ENCODE measurements at places on chromosomes 11 and 22.

DNA sequence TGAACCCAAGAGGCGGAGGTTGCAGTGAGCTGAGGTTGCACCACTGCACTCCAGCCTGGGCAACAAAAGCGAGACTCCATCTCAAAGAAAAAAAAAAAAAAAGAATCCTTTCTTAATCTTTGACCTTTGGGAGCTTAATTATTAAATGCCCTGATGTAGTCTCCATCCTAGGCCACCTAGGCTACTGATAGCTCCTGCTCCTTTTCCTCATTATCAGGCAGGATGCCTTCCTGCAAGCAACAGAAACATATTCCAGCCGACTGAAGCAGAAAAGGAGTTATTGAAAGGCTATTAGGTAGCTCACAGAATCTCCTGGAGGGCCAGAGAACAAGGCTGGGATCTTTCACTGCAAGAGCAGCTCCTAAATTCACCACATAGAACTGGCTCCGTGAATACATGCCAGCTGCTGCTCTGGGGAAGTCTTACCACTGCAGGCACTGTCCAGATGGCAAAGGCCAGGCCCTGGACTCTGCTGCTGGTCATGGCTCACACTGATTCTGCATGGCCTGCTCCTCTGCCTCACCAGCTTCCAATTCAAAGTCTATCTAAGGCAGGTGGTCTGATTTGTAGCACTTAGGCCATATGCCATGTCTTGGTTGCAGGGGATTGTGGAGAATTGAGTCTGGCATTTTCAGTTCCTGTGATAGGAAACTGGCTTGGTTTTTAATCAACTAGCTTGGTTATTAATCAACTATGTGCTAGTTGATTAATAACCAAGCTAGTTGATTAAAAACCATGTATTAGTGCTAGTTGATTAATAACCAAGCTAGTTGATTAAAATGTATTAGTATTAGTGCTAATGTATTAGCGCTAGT lies 26.0 kb upstream of the POLD3 start:
- DNase-seq = no peak

- DNase-seq = no peak
Measured at GRCh38 chr22:19110064-19110458, 12.2 kb downstream of the DGCR2 start.

DNA sequence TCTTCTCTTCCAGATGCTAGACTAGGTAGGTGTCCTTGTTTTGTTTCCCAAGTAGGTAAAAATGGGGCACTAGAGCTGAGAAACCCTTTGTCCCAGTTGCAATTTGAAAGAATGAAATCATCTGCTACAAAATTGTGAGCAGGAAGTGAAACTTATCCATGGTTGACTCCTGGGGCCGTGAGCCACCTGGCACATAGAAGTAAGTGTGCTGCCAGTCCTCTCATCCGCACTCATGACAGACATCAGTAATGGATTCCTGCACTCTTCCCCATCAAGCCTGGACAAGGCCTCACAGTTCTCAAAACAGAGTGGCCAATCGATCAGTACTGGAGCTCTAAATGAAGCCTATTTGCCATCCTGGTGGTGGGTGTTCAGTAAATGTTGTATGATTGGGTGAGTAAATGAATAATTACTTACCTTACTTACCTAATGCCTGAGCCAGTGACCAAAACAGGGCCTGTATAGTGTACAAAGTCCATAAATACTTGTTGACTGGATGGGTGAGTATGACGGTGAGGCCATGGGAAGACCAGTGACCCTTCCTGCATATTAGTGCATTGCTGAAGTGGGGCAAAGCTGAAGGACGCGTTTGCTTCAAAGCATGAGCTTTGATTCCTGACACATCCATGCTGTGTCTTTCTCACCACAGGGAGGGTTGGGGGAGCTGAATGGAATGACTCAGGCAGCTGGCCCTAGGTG lies 68.9 kb upstream of the HEPHL1 start:
- DNase-seq = no peak

GRCh38 chr22:46244771-46245170 lies 5.3 kb downstream of the CDPF1 start:
- no peak for DNase-seq

DNA sequence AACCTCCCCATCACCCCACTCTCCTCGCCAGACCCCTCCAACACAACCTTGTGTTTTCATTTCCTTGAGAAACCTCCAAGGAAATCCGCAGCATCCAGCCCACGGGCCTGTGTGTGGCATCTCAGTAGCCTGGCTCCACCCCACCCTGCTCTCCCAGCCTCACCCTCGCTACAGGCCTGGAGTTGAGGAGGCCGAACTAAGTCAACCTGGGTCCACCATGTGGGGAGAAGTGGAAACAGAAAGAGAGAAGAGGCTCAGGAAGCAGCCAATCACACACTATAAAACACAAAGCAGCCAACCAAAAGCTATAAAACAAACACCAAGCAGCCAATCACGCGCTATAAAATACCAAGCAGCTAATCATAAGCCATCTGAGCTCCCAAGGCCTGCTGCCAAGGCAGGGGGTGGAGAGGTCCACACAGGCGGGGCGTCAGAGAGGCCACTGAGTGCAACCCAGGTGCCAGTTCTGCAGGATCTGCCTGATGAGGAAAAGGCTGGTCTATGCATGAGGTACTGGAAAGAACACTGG lies 72.0 kb downstream of the MICAL3 start:
- no peak for DNase-seq

DNA sequence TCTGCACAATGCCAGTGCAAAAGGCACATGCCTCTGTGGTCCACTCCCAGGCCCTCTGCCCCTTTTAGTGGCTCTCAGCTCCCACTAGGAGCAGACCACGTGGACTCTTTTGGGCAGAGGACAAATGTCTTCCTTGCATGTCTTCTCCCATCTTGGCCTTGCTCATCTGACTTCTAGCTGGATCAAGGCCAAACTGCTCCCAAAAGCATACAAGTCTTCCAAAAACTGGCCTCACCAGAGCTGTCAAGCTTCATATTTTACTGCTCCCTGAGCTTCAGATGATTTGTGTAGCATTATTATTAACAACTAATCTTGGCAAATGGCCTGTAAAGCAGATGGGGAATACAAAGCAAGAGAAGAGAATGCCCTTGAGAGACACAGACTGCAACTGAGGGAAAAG lies 6.9 kb downstream of the SMPD1 start:
- DNase-seq = no peak

DNA sequence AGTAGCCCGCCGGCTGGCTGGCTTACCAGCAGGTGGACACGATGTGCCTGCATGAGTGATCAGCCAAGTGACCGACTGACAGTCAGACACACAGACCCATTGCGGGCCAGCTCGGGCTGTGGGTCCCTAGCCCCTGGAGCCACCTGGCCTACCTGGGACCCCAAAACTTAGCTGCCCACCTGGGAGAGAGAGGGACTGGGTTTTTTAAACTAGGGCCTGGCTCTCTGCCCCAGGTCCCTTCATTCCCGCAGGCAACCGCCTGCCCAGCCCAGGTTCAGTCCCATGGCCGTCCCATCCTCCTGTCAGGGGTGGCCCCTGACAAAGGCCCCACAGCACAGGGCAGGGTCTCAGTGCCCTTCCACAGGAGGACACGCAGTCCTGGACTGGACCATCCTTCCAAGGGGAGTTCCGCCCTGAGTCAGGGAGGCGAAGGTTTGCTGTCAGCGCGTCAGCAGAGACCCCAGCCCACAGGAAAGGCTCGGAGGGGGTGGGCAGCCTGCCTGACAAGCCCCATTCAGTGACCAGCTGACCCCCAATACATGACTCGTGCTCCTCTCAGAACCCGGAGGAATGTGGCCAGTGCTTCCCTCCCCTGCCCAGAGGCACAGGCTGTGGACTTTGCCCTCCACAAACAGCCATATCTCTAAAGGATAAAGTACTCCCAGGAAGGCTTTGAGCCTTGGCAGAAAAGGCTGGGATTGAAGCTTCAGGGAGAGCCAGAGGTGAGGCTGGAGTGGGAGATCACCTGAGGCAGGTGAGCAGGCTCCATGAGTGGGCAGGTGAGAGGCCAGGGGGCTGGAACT lies 8.4 kb downstream of the SLCO2B1 start:
- no peak for DNase-seq

DNA sequence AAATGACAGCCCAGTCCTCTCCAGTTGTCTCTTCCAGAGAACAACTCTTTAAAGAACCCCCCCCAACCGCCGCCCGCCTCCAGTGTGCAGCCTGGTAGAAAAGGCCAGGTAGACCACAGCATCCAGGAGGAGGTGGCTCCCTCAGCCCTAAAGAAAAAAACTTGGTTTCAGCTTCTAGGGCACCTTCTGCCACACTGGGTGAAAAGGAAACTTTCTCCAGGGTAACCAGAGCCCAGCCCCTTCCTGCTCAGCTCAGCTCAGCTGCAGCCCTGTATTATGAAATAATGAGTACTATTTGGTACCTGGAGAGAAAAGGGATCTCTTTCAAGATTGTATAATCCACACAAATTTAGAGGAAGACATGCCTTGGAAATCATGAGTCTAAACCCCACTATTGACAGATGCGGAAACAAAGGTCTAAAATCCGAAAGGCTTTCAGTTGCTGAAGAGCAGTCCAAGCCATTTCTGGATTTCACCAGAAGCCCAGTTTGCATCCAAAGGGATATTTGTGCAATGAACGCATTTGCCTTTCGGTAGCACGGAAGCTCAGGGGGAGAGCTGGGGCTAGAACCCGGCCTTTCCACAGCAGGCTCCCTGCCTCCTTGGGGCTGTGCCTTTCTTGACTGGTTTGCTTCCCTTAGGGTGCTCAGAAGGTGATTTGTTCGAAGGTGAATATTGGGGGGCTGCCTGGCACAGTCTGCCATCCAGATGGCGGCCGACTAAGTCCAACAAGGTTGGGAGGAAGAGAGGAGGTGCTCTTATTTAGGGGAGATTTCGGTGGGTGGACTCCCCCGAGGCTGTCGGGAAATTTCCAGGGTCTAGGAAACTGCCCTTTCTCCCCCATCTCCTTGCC lies 3.3 kb downstream of the FXYD6 start:
- no peak for DNase-seq

GRCh38 chr22:48309115-48309705 lies 1518.5 kb downstream of the BRD1 start:
- no peak for DNase-seq

GRCh38 chr22:39763276-39763675 lies 130.3 kb downstream of the ENTHD1 start:
- DNase-seq = no peak

DNA sequence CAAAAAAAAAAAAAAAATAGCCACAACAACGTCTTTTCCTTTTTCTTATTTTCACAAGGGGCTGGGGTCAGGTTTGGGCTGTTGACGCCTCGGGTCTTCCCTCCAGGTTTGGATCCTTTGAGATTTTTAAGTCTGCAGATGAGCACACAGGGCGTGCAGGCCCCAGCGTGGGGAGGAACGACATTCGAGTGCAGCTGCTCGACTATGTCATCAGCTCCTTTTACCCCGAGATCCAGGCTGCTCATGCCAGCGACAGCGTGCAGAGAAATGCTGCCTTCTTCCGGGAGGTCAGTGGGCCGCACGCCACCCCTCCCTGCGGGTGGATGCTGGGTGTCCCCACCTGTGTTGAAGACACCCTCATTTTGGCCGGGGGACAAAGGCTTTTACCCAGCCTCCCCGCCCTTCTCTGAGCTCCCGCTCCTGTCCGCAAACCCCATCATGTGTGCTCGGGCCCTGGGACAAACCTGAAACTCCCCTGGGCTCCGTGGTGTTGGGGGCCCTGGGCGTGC lies 7.7 kb downstream of the SELENOO start:
- DNase-seq = no peak

GRCh38 chr11:24509114-24509513 lies 12.3 kb downstream of the LUZP2 start:
- no peak for DNase-seq

GRCh38 chr11:50098186-50098725 lies 65.6 kb downstream of the OR4C45 start:
- no peak for DNase-seq

DNA sequence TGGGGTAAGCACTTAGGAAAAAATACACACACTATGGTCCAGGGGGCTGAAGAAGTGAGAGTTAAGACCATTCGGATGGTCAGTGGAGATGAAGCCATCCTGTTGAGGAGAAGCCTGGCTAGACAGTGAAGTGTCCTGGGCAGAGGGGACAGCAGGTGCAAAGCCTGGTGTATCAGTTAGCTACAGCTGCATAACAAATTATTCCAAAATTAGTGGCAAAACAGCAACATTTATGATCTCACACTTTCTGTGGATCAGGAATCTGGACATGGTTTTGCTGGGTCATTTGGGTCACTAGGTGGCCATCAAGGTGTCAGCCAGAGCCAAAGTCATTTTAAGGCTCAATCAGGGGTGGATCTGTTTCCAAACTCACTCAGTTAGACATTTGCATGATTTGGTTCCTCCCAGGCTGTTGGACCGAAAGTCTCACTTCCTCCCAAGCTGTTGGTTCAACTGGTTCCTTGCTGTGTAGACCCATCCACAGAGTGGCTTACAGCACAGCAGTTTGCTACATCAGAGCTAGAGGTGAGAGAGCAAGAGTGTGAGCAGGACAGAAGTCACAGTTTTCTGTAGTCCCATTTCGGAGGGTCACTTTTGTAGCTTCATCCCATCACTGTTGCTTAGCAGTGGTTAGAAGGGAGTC lies 80.1 kb upstream of the ALX4 start:
- DNase-seq = no peak

- DNase-seq = no peak
Measured at GRCh38 chr11:71255323-71255722, 2.9 kb upstream of the SHANK2 start.

- no peak for DNase-seq
Measured at GRCh38 chr22:21652547-21653545, 10.7 kb downstream of the SDF2L1 start.

DNA sequence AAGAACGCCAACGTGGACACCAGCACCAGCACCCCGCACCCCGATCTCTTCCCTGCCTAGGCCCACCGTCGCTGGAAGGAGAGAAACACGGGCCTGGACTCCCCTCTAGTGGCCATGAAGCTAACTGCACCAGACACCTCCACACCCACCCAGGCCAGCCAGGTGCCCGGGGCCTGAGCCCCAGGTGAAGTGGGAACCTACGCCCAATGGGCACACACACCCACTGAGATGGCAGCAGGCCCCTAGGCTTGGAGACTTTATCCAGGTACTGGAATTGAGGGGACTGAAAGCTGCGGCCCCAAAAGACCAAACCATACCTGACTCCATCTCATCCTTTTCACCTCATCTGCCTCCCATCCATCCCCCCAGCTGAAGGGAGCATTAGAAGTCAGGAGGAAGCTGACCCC lies 81.0 kb downstream of the BUD13 start:
- peak; percentile 44 for DNase-seq

DNA sequence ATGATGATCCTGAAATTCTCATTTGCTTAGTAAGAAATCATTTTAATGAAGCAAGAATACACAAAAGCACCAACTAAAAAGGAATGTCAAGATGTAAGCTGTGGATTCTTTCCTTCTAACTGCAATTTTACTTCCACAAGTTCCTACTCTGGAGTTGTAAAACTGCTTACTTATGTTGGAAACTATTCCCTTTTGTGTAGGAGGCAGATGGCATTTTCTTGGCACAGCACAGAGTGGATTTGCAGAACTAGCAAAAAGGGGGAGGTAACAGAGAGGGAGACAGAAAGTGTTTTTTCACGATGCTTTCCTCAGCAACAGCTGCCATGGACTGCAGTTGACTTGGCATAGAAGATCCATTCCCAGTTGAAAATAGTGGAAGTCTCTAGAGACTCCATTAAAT lies 1112.0 kb upstream of the RAG2 start:
- DNase-seq = no peak
